ENCODE measurements at places on chromosomes 4 and X.

DNA sequence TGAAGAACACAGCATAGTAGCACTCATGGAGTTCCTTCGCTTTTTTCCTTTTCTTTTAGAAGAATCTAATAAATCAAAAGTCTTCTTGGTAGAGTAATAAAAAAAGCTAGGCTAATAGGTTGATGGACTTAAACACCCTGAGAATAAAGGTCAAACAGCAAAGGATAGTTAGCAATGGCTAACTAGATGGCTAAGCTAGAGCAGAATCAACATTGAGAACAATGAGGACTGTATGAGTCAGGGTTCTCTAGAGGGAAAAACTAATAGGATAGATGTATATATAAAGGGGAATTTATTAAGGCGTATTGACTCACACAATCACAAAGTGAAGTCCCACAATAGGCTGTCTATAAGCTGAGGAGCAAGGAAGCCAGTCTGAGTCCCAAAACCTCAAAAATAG, 550.9 kb downstream of the GLUD2 start:
- no peak for DNase-seq

GRCh38 chr4:2961811-2962441, 1.3 kb downstream of the NOP14 start:
- peak; percentile 59 for DNase-seq

- no peak for DNase-seq
Observed at GRCh38 chrX:17537723-17538243, 162.8 kb downstream of the NHS start.

- DNase-seq: no peak
Observed at GRCh38 chr4:151806511-151806927, 45.7 kb upstream of the GATB start.

GRCh38 chrX:50180073-50180940, 20.5 kb downstream of the AKAP4 start:
- no peak for DNase-seq

DNA sequence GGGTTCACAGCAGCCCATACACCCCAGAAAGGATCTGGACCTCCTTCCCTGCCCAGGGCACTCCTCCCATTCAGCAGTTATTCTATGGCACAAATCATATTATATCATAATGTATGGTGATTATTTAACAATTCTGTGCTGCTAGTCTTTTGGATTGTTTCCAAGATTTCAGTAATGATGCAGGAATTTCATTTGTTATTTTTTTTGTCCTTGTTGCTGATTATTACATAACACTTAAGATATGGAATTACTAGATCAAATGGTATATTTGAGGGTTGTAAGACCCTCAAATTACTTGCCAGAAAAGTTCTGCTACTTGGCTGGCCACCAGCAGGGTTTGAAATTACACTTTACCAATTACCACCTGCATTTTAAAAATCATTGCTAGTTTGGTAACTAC, 36.4 kb downstream of the QDPR start:
- DNase-seq: no peak

GRCh38 chr4:150278206-150278605, 200.0 kb downstream of the DCLK2 start:
- DNase-seq: no peak

DNA sequence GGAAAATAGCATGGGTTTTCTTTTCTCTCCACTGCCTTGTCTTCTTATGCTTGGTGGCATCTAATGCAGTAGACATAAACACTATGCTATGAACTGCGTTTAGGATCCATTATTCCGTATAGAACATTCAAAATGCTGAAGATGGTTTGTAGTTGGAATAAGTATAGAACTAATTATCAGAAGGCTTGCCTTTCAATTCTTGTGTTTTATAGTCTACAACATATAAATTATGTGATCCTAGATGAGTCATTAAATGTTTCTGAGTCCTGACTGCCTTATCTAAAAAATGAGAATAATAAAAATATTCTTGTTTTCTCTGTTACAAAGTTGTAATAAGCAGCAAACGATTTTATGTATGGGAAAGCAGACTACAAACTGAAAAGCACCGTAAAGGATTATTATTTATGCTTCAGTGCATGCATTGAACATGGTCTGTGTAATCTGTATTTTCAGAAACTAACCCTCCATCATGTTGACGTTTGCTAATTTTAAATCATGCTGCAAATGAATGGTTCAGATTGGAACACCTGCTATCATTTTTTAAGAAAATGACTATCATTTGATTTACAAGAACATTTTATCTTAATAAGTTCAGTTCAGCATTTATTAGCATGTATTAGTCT, 335.9 kb upstream of the AADAT start:
- no peak for DNase-seq

- DNase-seq: no peak
Observed at GRCh38 chr4:5126857-5127256, 75.6 kb downstream of the STK32B start.

DNA sequence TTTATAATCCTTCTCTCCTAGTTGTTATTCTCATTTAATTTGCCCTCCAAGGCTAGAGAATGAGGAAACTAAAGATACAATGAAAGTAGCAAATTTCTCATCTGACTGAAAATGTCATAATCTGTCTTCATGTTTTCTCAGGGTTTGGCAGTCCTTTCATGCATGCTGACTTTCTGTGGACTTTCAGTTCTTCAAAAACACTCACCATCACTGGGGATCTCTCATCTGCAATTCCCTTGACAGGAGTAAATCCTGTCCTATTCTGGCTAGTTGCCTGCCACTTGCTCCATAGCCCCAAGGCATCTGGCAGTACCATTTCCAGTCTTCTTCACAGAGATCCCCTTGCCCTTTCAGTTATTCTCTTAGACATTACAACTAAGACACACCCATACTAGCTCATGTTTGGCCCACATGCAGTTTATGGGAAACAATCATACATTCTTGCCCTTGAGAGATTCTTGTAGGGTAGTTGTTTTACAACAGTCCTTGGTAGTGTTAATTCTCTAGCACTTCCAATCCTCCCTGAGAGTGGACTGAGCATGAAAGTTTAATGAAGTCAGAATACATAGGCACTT, 449.7 kb upstream of the KLHL4 start:
- no peak for DNase-seq

GRCh38 chrX:65587616-65588526, 53.3 kb upstream of the LAS1L start:
- no peak for DNase-seq

- no peak for DNase-seq
Observed at GRCh38 chrX:38052096-38052495, 45.7 kb downstream of the SYTL5 start.

- no peak for DNase-seq
Observed at GRCh38 chr4:85445050-85445639, 29.8 kb upstream of the ARHGAP24 start.

GRCh38 chr4:143626134-143626911, 74.2 kb downstream of the FREM3 start:
- DNase-seq: no peak

DNA sequence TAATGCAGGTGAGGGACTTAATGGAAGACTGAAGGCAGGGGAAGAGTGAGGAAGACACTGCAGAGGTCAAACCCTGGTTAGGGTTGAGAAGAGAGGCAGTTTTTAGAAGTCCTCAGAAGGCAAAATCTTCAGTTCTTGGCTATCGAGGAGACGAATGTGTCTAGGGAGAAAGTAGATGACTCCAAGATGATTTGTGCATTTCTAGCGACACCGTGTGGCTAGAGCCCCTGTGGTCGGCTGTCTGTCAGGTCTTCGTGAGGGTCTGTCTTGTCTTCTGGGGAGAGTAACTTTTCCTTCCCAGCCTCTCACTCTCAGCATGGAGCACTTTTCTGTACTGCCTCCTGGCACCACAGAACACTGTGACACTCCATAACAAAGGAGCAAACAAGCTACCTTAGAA, 458.1 kb downstream of the STIM2 start:
- peak; percentile 8 for DNase-seq

- no peak for DNase-seq
Observed at GRCh38 chrX:24357106-24357505, 3.3 kb upstream of the SUPT20HL1 start.

DNA sequence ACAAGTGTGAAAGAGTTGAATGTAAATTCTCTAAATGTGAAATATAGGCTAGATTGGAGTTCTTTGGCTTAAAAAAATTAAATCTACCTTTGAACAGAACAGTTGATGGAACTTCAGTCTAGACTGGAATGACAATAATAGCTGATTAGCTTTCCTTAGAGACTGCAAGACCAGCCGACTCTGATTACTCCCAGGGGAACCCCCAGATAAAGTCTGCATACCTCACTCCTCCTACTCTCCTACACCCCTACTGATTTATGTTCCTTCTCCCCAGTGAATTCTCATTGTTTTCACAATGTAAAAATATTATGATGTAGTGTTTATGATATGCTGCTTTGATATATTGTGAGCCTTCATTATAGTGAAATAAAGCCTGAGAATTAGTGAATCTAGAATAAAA, 241.3 kb downstream of the CFAP299 start:
- no peak for DNase-seq

DNA sequence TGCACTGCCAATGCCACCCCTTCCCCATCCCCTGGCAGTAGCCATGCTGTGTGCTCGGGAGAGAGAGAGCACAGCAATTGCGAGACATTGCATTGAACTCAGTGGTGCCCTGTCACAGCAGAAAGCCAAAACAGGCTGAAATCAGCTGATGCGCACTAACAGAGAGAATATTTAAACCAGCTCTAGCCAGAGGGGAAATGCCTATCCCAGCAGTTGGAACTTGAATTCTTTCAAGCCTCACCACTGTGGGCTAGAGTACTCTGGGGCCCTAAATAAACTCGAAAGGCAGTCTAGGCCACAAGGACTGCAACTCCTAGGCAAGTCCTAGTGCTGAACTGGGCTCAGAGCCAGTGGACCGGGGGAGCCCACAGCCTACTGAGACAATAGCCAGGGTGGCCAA, 17.7 kb upstream of the RP2 start:
- no peak for DNase-seq

DNA sequence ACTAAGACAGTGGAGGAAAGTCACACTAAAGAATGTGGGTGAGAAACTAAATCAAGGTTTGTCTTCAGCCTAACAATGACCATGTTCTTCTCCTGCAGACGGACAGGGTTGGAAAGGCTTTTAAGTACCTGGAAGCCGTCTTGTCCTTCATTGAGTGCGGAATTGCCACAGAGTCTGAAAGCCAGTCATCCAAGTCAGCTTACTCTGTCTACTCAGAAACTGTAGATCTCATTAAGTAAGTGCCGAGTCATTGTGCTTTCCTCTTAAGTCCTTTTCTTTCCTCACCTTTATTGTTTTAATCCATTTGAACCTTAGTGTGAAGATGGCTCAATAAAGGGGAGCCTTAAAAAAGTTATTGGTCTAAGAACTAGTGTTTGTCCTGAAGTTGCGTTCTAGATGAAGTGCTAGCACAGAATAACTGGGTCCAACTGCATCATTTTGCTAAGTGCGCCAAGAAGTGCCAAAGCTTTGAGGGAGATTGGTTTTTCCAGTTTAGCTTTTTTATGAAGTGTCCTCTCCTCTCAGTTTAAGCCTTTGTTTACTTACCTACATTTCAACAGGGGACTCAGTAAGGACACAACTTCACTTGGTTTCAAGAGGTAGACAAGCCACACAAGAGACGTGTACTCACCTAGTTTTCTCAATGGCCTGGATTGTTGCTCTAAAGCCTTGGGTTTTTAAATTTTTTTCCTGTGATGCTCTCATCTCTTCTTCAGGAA, 89.3 kb downstream of the KLHL8 start:
- no peak for DNase-seq

DNA sequence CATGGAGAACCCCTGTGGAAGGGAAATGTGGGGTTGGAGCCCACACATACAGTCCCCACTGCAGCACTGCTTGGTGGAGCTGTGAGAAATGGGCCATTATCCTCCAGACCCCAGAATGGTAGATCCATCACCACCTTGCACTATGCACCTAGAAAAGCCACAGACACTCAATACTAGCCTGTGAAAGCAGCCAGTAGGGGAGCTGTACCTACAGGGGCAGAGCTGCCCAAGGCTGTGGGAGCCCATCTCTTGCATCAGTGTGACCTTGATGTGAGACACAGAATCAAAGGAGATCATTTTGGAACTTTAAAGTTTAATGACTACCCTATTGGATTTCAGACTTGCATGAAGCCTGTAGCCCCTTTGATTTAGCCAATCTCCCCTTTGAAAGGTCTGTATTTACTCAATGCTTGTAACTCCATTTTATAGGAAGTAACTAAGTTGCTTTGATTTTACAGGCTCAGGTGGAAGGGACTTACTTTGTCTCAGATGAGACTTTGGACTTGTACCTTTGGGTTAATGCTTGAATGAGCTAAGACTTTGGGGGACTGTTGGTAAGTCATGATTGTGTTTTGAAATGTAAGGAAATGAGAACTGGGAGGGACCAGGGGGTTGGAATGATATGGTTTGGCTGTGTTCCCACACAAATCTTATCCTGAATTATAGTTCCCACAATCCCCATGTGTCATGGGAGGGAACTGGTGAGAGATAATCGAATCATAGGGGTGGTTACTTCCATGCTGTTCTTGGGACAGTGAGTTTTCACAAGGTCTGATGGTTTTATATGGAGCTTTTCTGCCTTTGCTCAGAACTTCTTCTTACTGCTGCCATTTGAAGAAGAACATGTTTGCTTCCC, 352.6 kb downstream of the INPP4B start:
- DNase-seq: no peak

GRCh38 chr4:138445098-138445497, 202.9 kb upstream of the SLC7A11 start:
- no peak for DNase-seq

- no peak for DNase-seq
Observed at GRCh38 chrX:114710571-114710970, 126.7 kb downstream of the HTR2C start.

GRCh38 chrX:134469486-134469885, 9.5 kb downstream of the HPRT1 start:
- DNase-seq: no peak

GRCh38 chr4:180372691-180373090, 1870.5 kb upstream of the TENM3 start:
- no peak for DNase-seq

DNA sequence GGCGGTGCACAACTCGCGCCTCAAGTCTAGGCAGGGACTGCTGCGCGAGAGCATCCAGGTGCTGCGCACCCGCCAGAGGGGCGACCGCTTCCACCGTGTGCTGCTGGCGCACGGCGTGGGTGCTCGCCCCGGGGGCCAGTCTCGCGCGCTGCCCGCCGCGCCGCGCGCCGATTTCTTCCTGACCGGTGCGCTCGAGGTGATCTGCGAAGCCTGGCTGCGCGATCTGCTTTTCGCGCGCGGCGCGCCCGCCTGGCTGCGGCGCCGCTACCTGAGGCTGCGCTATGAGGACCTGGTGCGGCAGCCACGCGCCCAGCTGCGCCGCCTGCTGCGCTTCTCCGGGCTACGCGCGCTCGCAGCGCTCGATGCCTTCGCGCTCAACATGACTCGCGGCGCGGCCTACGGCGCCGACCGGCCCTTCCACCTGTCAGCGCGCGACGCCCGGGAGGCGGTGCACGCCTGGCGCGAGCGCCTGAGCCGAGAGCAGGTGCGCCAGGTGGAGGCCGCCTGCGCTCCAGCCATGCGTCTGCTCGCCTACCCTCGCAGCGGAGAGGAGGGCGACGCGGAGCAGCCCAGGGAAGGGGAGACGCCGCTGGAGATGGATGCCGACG, 1.3 kb downstream of the CHST7 start:
- DNase-seq: peak; percentile 49
